Endothelial cell of umbilical vein (primary cell): ENCODE measurements at places on chromosomes 2 and 18.

DNA sequence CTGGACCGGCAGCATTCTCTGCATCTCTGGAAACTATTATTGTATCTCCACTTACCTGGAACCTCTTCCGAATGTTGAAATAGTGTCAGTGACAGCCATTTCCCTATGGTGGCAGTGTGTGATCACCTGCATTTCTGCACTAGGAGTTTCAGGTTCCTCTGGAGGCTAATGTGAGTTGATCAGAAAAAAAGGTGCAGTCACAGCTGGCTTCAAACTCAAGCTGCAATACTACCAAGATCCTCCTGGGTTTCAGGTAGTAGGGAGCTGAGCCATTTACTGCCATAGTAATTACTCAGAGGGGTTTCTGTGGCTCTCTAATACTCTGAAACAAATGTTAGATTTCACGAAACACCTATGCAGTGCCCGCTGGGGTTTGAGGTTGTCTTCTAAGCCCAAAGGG is 183.5 kb upstream of the OSR1 start:
- no peak for DNase-seq

DNA sequence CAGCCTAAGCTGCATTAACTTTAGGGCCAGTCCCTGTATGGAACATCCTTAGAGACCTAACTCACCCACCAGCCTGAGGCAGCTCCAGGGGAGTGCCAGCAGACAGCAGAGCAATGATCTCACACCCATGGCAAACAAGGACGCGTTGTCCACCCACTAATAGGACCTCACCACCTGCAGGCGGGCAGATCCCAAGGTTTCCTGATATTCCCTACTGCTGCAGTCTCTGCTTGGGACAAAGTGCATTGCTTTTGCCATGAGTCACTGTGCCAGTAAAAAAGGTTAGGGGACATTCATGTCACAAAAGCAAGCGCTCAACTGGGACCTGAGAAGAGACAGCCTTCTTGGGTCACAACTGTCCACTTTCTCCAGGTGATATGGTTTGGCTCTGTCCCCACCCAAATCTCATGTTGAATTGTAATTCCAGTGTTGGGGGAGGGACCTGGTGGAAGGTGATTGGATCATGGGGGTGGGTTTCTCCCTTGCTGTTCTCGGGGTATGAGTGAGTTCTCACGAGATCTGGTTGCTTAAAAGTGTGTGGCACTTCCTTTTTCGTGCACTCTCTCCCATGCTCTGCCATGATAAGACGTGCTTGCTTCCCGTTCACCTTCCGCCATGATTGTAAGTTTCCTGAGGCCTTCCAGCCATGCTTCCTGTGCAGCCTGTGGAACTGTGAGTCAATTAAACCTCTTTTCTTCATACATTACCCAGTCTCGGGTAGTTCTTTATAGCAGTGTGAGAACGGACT is 160.2 kb downstream of the MIB1 start:
- no peak for DNase-seq

DNA sequence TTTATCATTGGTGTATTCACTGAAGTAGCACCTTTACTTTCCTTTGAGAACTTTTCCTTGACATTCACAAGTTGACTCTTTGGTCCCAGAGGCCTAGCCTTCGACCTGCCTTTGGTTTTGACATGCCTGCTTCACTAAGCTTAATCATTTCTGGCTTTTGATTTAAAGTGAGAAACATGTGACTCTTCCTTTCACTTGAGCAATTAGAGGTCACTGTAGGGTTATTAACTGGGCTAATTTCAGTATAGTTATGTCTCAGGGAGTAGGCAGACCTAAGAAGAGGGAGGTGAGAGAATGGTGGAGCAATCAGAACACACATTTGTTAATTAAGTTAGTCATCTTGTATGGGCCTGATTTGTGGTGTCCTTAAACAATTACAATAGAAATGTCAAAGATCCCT is 1040.7 kb upstream of the SLC39A10 start:
- DNase-seq, result no peak

- no peak for DNase-seq
Observed at GRCh38 chr2:165474619-165475276, 5.2 kb downstream of the CSRNP3 start.

- no peak for DNase-seq
Observed at GRCh38 chr2:22037274-22037673, 913.5 kb downstream of the TDRD15 start.

DNA sequence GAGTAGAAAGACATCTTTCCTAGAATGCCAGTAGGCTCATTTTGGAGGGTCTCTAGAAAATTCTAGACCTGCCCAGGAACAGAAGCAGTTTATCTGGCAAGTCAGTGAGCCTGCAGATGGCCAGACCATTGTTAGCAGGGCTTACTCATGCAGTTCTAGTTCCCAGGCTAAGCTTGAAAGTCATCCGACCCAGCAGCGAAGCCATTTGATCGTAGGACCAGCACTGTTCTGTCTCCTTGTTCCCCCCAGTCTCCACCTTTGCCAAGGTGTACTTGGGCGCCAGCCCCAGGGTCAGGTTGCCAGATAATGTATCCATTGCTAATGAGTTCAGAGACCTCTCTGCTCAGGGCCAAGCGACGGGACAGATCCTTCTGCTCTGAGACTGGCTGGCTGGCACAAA is 70.1 kb downstream of the EPAS1 start:
- peak; percentile 48 for DNase-seq
